Activated effector memory CD4-positive, alpha-beta T cell treated with Interleukin-2 at 50 U/mL for 16 hours (primary cell): ENCODE measurements at places on chromosomes 6 and 20.

GRCh38 chr6:13318821-13319220 lies 9.5 kb downstream of the TBC1D7 start:
- no peak for DNase-seq

DNA sequence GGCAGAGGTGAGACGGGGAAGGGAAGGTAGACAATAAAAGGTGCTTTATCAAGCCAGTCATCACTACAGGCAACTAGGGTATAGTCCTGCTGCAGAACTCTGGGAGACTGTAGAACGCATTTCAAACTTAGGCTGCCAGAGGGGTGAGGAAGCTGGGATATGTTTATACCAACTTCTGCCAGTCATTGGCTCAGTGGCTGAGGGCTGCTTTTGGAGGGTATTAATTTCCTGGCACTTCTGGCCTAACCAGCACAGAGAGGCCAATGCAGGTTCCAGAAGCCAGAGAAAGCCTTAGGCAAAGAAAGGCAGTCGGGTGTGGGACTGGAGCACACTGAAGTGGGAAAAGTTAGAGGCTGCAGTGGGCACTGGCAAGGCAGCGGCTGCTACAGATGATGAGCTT lies 3.9 kb upstream of the CPNE5 start:
- no peak for DNase-seq

- no peak for DNase-seq
Observed at GRCh38 chr20:42020316-42020715, 402.1 kb upstream of the CHD6 start.

- no peak for DNase-seq
Observed at GRCh38 chr6:168875811-168876576, 377.7 kb downstream of the THBS2 start.

GRCh38 chr20:1567392-1568162 lies 10.1 kb upstream of the SIRPD start:
- DNase-seq: no peak

DNA sequence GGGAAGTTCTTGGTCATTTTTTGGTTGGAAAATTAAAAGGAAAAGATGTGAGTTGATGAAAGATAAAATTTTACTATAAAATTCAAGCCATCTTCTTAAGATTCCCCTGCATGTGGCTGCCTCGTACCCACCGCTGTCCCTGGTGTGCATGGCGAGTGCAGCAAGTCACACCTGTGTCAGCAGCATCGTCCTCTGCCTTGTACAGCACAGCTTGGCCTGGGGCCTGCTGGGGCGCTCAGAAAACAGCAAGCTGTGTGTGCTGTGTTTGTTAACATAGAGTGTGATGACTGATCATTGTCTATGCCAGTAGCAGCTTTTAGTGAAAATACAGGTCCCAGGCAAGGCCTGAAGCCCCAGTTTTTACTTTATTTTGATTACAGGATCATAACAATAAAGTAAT lies 56.7 kb downstream of the FAM120B start:
- no peak for DNase-seq

- no peak for DNase-seq
Observed at GRCh38 chr6:4270001-4270400, 134.6 kb upstream of the ECI2 start.
